ENCODE measurements at places on chromosomes 4 and X.

GRCh38 chr4:144185086-144185485, 44.6 kb upstream of the GYPA start:
- no peak for DNase-seq

GRCh38 chrX:65644621-65645289, 22.7 kb upstream of the MSN start:
- DNase-seq = no peak

DNA sequence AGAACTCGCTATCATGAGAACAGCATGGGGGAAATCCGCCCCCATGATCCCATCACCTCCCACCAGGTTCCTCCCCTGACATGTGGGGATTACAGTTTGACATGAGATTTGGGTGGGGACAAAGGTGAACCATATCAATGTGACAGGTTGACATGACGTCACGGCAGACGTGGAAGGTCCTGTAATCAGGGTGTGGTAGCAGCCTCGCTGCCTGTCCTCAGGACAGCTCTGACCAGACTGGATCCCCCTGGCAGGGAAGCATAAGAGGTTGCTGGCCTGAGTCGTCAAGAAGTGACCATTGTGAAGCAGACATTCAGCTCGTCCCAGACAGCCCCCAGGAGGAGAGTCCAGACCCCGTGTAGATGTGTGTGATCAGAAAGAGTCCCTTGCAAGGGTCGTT, 104.6 kb downstream of the TNIP2 start:
- no peak for DNase-seq

GRCh38 chrX:51272638-51273037, 60.0 kb upstream of the NUDT10 start:
- DNase-seq = no peak

- DNase-seq = no peak
Measured at GRCh38 chr4:13322681-13323101, 161.4 kb downstream of the RAB28 start.

GRCh38 chr4:57102050-57102624, 8.0 kb downstream of the IGFBP7 start:
- DNase-seq = no peak

- no peak for DNase-seq
Measured at GRCh38 chr4:92184566-92184965, 119.2 kb upstream of the GRID2 start.

DNA sequence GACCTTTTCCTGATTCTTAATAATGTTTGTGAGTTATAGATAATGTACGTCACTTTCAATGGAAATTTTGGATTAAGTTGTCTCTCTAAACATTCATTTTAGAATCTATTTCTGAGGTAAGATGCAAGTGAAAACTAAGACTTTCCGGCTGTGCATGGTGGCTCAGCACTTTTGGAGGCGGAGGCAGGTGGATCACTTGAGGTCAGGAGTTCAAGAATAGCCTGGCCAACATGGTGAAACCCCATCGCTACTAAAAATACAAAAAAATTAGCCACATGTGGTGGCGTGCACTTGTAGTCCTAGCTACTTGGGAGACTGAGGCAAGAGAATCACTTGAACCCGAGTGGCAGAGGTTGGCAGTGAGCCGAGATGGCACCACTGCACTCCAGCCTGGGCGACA, 524.6 kb upstream of the SLIT2 start:
- no peak for DNase-seq

GRCh38 chr4:75621715-75622114, 8.6 kb downstream of the CDKL2 start:
- DNase-seq = no peak

GRCh38 chr4:122652379-122652778, 31.5 kb upstream of the IL21 start:
- DNase-seq = peak; percentile 12

DNA sequence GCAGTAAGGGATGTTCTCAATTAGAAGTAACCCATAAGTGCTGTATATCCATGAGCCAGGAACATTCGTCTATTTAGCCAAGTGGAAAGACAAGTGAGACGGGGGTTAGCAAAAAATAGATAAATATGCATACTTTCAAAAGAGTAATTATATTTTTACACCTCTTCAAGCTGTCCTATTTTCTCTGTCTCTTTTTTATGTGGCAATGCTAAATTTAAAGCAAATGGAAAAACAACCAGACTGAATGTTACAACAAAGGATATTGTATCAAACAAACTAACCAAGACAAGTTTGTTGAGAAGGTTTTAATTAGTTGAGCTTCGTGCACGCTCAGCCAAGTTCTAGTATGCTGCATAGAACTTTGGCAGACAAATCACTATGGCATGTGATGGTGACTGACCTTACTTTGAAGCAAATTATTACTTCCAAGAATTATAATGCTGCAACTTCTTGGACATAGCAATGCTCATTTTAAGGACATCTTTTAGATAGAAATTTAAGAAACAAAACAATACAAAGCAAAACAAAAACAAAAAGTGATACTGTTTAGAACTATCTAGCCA, 61.4 kb upstream of the TMEM150C start:
- DNase-seq = no peak

GRCh38 chr4:55517526-55518229, 29.0 kb downstream of the CLOCK start:
- DNase-seq = no peak

GRCh38 chr4:60485276-60485675, 714.9 kb upstream of the ADGRL3 start:
- no peak for DNase-seq

DNA sequence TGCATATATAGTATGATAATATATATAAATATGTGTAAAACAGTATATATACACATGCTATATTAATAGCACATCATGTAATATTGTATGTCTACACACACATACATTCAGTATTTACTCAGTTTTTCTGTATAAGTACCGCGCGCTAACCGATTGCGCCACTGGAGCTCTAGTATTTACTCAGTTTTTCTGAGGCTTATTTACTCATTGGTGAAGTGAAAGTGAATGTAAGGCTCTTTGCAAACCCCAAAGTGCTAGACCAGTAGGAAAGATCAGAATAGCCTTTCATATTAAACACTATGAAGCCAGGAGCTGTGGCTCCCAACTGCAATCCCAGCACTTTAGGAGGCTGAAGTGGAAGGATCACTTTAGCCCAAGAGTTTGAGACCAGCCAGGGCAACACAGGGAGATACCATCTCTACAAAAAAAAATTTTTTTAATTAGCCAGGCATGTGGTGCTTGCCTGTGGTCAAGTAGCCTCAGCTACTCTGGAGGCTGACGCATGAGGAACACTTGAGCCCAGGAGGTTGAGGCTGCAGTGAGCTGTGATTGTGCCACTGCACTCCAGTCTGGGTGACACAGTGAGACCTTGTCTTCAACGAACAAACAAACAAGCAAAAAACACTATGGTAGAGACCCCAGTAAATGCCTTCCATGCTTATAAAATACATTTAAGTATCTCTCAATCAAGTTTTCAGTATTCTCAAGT, 125.8 kb downstream of the KIT start:
- no peak for DNase-seq

DNA sequence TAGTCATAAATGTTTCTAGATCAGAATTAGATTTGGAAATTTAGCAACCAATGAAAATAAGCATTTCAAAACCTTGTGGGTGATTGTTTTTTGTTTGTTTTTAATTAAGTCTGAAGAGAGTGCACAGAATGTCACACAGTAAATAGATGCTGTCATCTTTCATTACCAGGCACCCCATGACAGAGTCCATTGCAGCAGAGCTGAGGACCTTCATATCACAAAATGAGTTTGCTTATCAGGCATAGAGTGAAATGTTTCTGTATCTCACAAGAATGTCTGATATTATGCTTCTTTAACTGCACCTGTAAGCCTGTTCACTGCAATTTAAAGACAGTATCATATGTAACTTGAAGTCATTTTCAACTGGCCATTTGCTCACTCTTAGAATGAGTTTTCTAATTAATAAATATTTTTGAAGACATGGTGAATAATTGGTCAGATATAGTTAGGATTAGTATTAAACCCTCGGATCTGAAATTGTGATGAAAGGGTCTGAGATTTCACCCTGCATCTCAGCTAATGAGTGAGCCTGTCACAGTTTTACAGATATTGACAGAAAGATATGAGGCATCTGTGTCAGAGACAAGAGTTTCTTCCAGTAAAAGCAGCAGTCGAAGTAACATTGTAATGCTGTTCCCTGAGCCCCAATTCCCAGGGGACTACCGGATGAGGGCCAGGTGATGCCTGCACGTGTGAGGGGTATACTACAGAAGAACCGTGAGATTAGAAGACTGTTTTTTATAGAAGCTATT, 416.4 kb downstream of the CCSER1 start:
- no peak for DNase-seq

GRCh38 chr4:1277667-1278665, 11.7 kb upstream of the MAEA start:
- no peak for DNase-seq

DNA sequence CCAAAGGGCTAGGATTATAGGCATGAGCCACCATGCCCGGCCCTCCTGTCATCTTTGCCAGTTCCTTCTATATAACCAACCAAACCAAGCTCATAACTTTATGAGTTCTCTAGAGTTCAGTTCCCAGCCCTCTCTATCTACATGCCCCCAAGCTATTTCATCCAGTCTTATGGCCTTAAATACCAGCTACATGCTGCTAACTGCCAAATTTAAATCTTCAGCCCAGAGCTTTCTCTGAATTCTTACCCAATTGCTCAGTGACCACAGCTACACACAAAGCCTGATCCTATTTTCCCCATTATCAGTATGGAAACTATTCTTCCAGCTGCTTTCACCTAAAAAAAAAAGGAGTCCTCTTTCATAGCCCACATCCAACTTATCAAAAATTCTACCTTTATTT, 23.1 kb downstream of the TMEM184C start:
- DNase-seq = no peak

- no peak for DNase-seq
Measured at GRCh38 chr4:2806390-2807355, 13.8 kb downstream of the SH3BP2 start.

DNA sequence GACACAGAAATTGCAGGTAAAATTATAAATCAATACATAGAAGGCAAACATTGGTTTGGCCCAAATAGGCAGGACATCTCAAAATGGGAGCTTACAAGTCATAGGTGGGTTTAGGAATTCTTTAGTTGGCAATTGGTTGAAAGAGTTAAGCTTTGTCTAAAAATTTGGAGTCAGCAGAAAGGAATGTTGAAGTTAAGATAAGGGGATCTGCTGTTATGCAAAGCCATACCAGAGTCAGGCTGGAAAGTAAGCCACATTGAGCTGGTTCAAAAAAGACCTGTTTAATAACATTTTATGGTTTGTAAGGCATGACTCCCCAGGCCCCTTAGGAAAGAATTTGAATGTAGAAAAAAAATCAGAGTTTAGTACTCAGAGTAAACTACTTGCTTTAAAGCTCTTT, 92.6 kb downstream of the IL13RA2 start:
- no peak for DNase-seq

DNA sequence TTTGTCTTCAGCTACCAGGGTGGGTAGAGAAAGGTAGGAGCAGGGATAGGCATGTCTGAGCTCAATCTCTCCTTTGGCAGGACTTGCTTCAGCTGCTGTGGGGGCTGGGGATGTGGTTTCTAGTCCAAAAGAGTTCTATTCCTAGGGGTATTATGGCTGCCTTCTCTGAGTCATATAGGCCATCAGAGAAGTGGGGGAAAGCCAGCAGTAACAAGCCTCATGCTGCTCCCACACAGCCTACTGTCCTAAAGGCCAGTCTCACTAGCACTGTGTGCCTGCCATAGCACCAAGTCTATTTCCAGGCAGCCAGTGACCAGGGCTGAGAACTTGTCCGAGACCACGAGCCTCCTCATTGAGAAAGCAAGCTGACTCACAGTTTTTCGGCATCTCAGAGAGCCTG, 270.6 kb downstream of the DCAF12L2 start:
- no peak for DNase-seq

DNA sequence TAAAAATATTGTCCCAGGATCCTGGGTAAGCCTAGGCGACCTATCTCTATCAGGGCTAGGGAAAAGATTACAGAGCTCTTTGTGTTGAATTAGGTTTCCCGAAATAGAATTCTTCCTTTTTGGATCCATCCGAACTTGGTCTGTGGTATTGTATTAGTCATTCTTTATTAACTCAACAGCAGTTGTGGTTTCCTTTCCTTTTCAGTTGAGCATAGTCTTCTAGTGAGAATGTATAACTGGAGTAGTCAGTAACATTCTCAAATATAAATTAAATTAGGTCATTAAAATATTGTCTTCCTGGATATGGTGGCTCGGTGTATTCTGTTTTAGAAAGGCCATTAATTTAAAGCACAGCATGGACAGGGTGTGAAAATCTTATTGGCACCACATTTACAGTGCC, 520.4 kb downstream of the NLGN4X start:
- no peak for DNase-seq

- no peak for DNase-seq
Measured at GRCh38 chr4:112951362-112952312, 97.8 kb upstream of the ANK2 start.

DNA sequence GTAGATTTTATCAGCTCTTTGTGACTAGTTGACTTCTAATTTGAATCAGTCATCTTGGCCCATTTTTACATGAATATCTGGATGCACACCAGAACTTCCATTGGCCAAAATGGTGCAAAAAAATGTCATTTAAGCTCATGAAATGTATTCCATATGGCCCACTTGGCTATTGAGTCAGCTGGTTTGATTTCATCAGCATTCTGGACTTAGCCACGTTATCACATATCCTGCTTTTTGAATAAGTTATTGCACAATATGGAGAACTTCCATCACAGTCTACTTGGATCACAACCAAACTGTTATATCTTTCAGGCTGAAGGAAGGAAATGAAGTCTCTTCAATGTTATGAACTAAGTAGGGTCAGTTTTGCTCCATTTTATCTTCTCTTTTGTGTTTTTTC, 640.6 kb downstream of the PCDH7 start:
- no peak for DNase-seq

GRCh38 chr4:182812916-182813315, 104.3 kb downstream of the DCTD start:
- no peak for DNase-seq

- no peak for DNase-seq
Measured at GRCh38 chr4:17884063-17884462, 73.3 kb downstream of the NCAPG start.

GRCh38 chr4:39032218-39033085, at the start of gene TMEM156:
Gene TMEM156, minus strand, starts transcription at chr4:39032409. Its CDS starts 96 bp downstream, at chr4:39032313.
- no peak for DNase-seq

Measured in nephron progenitor cell (in vitro differentiated cells).